ENCODE measurements at places on chromosomes 4 and X.

DNA sequence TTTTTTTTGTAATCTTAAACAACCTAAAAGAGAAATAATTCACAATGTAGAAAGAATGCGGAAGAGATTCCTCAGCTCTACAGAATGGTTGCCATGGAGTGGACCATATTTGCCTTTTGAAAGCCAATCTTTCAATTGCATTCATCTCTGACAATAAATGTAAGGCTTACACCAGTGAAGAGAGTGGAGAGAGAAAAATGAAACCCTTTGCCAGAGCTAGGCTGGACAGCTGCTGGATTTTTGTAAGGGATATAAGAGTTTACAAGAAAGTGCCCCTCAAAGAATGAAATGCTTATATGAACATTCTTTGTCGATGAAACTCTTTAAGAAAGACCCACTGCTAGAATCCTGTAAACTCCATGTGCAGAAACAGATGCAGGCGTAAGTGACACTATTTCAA lies 66.0 kb upstream of the FAT1 start:
- DNase-seq, result no peak

GRCh38 chrX:51641421-51642021 lies 22.8 kb upstream of the CENPVL3 start:
- DNase-seq, result peak; percentile 53

DNA sequence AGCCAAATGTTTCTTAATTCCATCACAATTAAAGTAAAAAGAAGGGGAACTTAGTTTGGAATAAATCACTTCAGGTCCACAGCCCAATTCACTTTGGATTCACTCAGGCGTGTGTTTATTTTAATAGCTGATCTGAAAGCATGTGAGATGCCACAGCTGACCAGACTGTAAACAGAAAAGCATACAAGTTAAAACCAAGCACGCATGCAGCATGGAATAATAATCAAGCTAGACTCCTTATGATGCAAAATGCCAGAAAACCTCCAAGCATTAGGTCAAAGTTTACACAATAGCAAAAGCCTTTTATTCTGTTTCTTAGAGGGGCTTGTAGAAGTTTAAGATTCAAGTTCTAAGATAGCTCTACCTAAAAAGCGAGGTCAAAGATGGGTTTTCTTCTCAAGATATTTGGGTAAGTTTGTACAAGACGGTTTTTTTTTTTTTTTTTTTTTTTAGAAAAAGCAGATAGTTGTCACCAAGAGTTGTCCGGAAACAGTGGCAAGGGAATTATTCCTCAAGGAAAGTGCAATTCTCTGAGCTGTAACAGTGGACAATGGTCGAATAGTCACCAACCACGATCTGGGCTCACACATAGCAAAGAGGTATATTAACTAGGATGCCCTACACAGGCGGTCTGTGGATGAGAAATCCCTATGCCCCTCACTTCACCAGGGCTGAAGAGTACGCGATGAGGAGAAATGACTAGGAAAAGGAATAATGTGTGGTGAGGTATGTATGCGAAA lies 763 bp upstream of the PRRG1 start:
- DNase-seq, result no peak

- peak; percentile 74 for DNase-seq
Observed at GRCh38 chrX:150688911-150689451, 4.2 kb upstream of the MTMR1 start.

GRCh38 chrX:20352935-20353336 lies 86.2 kb upstream of the RPS6KA3 start:
- no peak for DNase-seq

GRCh38 chrX:75623535-75623934 lies 100.7 kb upstream of the ZDHHC15 start:
- DNase-seq, result peak; percentile 47

DNA sequence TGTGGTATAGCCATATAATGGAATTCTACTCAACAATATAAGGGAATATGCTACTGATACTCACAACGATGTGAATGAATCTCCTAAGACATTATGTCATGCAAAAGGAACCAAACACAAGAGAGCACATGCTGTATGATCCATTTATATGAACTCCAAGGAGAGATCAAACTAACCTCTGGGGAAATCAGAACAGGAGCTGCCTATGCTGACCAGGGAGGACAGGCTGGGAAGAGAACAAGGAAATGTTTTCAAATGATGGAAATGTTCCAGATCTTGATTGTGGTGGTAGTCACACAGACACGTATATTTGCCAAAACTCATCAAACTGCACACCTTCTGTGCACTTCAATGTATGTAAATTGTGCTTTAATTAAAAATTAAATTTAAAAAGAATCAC lies 175.3 kb downstream of the BCOR start:
- no peak for DNase-seq

- DNase-seq, result no peak
Observed at GRCh38 chr4:104866809-104867208, 279.9 kb upstream of the TET2 start.

DNA sequence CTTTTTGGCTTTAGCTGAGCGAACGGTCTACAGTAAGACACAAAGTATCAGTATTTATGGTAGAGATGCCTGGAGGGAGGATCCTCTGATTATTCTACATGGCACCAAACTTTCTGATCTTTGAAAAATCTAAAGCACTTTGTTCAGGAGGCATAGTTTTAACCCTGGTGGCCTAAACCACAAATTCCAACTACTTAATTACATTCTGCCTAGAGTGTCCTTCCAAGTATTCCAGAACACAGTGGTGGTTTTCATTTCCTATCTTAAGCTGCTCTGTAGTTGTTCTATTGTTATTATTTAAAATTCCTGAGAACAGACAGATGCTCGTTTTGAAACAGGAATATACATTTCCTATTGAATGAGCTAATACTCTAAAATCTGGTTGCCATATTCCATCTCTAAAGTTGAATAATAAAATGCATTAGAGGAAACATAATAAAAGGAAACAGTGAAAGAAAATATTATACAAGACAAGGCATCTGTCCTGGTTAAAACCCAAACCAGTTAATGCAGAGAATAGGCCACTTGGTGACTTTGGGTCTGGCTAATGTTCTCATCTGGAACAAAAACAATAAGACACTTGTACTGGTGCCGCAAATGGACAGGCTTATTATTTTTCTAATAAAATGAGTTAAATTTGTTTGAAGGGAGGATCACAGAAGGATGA lies 657.4 kb downstream of the SPRY1 start:
- no peak for DNase-seq

- no peak for DNase-seq
Observed at GRCh38 chrX:276581-277201, 4.5 kb upstream of the PLCXD1 start.

GRCh38 chr4:150363721-150364688 lies 217.9 kb upstream of the MAB21L2 start:
- DNase-seq, result no peak

DNA sequence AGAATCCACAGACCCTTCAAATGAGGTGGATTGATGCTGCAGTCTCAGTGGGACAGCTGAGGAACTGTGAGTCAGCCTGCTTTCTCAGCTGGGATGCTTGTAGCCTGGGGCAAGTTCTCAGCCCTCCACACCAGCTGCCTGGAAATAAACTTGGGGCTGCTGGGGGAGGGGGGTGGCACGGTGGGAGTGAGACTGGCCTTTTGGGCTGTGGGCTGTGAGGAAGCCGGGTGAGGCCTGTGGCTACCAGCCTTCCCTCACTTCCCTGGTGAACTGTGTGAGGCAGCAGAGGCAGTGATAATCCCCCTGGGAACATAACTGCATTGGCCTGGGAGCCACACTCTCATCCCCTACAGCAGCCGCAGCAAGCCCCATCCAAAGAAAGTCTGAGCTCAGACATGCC lies 114.5 kb upstream of the GUCY1A1 start:
- DNase-seq, result peak; percentile 55

DNA sequence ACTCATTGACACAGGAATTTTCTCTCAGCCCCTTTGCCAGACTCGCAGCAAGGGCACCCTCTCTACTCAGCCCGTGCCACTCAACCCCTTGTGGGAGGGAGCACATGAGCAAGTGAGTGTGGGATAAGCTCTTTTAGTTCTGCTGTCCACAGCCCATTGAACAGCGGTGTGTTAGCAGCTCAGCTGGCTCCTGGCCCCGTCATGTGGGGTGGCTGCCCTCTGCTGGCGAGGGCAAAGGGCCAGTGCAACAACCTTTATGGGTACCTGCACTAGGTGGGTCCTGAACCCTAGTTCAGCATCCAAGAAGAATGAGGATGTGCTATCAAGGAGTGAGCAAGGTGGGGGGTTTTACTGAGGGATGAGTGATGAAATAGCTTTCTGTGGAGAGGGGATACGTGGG lies 85.0 kb upstream of the ZNF81 start:
- peak; percentile 78 for DNase-seq

GRCh38 chr4:25310803-25311166 lies 1.8 kb upstream of the ZCCHC4 start:
- no peak for DNase-seq

GRCh38 chr4:40844261-40844660 lies 94.5 kb downstream of the NSUN7 start:
- DNase-seq, result no peak

- DNase-seq, result no peak
Observed at GRCh38 chr4:177403746-177404145, 38.5 kb downstream of the AGA start.

DNA sequence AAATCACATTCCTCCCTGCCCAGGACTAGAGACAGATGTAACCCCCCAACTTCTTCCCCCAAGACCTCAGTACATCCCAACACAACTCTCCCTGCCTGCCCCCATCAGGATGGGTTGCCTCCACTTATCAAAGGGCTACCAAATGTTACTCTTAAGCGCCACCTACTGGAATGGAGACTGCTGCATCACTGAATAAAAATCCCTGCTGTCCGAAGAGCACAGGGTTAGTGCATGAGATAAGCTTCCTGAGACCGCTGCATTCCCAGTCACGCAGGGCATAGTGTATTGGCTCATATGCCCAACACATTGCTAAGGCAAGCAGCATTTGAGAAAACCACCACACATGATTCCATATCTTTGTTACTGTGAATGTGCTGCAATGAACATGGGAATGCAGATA lies 544.5 kb downstream of the PPP4R3C start:
- DNase-seq, result peak; percentile 75

- DNase-seq, result no peak
Observed at GRCh38 chr4:48633657-48634056, 143.6 kb downstream of the ZAR1 start.

- no peak for DNase-seq
Observed at GRCh38 chr4:94650134-94650495, 107.6 kb upstream of the BMPR1B start.

- DNase-seq, result no peak
Observed at GRCh38 chr4:127450276-127450675, 182.5 kb upstream of the INTU start.

GRCh38 chrX:131739823-131740222 lies 195.9 kb downstream of the OR13H1 start:
- DNase-seq, result no peak

DNA sequence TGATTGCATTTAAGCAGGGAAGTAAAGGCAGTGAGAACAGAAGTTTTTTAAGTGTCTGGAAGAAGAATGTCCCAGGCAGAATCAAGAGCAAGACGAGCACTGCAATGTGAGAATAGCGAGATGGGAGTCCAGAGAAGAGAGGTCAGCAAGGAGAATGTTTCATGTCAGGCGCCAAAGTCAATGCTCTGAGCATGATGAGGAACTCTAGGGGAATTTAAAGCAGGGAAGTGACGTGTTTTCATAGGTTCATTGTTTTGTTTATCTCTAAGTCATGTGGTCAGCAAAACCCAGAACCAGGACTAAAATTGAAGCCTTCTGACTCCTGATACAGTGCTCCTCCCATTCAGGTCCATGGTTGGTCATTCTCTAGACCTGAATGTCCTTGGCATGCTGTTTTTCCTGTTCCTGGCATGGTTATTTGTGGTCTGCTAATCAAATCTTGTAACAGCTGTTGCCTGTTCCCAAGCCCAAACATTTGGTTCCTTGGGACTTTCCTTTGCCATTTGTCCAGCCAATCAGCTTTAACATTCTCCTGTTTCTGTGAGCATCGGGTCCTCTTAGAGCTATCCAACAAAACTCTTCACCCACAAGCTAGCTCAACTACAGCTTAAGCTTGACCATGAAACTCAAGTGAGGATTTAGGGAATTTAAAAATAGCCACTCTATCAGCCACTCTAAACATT lies 37.7 kb downstream of the PTCHD1 start:
- DNase-seq, result no peak

- peak; percentile 90 for DNase-seq
Observed at GRCh38 chr4:8267077-8267476, 2.5 kb upstream of the HTRA3 start.

DNA sequence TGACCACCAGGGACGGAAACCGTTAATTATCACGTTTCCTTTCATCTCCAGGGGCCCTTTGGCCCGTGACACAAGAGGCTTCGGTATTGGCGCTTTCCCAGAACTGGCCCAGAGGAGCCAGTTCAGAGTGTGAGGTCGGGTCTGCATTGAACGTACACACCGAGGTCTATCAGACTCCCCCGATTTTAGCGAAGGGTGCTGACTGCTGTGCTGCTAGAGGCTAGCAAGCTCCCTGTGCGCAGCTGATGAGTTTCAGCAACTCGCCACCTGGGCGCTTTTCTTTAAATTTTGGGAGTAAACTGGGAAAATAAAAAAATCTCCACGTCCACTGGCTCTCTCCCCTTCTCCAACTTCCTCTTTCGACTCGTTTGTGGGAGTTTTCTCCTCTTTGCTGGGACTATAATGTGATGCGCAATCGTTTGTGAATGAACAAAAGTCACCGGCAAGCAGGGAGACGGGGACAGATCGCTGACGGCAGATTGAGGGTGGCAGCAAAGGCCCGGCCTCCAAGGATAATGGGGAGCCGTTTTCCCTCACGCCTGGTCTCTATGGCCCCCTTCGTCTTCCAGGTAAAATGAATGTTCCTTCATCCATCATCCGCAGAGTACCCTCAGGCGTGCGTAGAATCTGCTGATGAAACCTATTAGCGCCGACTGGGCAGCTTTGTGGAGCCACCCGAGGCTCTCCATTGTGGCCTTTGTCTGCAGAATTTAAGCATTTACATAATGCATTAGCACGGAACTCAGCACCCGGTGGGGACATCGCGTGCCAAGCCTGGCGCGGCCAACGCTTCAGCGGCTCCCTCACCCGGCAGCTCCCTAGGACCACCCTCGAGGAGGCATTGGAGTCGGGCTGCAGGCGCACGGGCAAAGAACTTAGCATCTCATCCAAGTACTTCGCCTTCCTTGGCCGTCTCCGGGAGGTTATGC lies 1.6 kb upstream of the LRAT start:
- DNase-seq, result peak; percentile 89

DNA sequence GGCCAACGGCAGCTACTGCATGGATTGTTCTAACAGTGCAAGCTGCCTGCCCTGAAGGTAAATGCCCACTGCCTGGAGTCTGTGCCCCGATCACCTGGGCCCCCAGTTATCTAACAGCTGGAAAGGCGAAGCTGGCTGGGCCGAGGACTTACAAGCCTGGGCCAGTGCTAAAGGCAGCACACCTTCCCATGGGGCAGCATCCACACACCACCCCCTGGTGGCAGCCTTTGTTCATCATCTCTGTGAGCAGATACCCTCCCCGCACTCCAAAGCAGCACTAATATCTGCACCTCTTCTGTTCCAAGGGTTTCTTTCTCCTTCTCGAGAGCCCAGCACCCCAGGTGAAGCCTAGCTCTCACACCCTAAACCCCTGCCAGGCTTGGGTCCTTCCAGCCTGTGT lies 7.6 kb downstream of the SLC2A9 start:
- peak; percentile 94 for DNase-seq

Measured in endodermal cell (in vitro differentiated cells).